DMS79 (cell line): ENCODE measurements at places on chromosomes 3 and 15.

DNA sequence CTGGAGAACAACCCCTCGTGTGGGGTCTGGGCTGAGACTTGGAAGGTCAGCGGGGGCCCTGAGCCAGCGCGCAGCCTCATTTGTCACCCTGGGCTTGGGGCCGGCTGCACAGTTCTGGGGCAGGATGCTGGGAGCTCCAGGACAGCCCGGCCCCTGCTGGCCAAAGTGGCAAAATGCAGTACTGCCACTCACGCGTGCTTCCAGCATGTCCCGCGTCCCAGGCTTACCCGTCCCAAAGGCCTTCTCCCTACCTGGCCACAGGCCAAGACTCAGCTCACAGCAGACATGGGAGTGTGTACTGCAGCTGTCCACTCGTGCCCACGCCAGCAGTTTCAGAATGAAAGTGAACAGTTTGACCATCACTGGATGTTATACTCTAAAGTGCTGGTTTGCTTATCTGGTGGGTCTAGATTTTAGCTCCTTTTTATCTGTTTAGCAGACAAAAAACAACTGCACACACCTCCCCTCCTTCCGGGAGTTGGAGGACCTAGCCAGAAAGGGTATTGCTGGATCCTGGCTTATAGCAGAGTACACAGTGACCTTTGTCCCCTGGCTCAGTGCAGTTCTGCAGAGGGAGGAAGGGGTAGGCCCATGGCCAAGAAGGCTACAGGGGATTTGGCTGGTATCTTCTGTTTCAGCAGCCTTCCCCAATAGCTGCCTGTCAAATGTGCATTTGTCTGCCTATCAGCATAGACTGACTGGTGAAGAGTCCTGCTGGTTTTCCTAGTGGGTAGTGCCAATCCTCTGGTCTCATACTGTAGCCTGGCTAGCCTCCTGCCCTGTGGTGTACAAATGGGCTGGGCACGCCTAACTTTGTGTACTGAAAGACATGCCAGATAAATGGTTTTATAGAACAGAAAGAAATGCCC lies 23.2 kb upstream of the IP6K2 start:
- DNase-seq: no peak

DNA sequence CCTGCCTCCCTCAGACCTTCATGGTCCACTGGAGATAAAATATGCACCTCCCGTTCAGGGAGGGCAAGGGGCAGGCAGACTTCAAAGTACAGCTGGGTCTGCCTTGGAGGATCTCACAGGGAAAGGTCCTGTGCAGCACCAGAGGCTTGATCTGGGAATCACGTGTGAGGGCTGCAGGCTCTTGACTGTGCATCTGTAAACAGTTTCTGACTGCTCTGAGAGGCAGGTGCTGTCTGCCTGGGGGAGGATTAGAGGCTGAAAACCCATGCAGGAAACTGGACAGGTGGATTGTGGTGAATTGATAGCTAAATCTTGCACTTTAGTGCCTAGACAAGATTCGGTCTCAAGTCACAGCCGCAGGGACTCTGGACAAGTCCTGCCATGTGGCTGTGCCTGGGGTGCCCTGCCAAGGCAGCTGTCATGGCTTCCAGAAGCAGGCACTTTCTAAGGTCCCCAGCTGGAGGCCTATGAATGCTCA lies 239.3 kb downstream of the EPHB1 start:
- peak; percentile 88 for DNase-seq

- DNase-seq: no peak
These were observed 5.9 kb upstream of the DNAJB8 start for GRCh38 chr3:128472449-128473179.

GRCh38 chr15:99102332-99103235 lies 2.3 kb upstream of the SYNM start:
- no peak for DNase-seq

DNA sequence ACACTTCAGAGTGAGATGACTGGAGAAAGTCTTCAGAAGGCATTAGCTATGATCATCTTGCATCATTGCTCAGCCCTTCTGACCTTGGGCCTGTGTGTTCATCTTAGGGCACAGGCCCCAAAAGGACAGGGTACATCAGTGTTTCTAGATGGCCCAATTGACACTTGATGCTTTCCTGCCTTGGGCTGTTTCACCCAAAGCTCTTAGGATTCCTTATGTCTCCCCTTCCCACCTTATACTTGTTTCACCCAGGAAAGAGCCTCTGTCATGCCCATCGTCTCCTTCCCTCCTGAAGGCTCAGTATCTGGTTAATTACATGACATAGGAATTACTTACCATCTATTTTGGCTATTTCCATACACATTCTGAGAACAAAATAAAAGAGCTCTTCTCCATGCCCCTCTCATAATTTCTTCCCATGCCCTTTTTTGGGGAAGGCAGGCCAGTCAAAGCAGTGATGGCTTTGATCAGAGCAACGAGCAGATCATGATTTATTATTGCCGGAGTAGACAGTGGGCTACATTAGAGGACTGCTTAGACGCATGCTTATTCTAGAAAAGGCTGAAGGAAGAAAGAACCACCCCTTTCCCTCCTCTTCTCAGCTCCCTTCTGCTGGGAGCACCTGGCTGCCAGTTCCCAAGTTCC lies 72.9 kb downstream of the GHSR start:
- no peak for DNase-seq

DNA sequence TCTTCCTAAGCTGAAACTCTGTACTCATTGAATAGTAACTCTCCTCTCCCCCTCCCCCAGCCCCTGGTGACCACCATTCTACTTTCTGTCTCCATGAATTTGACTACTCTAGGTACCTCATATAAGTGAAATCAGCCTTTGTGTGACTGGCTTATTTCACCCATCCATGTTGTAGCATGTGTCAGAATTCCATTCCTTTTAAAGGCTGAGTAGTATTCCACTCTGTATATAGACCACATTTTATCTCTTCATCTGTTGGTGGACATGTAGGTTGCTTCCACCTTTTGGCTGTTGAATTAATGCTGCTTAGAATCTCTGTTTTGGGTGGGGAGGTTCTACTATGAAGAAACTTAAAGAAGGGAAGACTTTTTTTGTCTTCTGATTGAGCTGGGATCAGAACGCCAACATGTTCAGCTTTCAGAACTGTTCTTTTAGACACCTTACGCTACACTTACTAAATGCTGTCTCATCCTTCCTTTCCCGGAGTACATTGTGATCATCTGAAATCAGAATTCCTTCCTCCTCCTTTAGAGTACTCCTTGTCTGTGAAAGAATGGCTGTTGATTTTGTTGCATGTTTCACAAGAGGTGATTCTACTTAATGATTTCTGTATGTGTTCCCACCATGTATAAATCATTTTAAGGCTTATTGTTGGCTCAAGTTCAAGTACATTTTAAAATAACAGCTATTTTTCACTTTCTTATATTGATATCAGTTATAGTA lies 50.3 kb downstream of the MRPS25 start:
- no peak for DNase-seq

GRCh38 chr3:114597012-114597411 lies 303.2 kb downstream of the TIGIT start:
- DNase-seq: no peak

GRCh38 chr3:24937780-24938179 lies 443.1 kb upstream of the THRB start:
- no peak for DNase-seq

- DNase-seq: no peak
These were observed 100.4 kb downstream of the DGKG start for GRCh38 chr3:186261638-186262037.
